ENCODE measurements at places on chromosomes 3 and 15.
A peak's percentile ranks its signal among the peaks of the same experiment; 100 is the strongest.

DNA sequence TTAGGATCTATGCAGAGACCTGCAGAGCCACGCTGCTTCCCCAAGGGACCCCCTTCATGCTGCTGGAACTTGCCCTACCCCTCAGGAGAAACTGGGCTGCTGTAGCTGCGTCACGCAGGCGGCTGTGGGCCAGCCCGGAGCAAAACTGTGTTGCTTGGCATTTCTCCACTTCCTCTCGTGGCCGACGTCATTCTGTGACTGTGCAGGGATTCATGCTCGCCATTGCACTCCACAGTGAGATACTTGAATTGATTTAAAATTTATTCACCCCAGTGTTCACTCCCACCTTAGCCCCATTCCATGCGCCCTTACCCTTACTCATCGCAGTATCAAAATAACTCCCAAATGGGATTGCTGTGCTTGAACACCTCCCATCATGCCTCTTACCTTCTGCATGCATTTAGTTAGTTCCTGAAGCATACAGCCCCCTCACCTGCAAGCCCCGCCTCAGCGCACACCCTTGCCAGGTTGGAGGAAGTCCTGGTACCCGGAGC, 45.7 kb downstream of the TMEM44 start:
- no peak for DNase-seq

GRCh38 chr15:60000824-60001609, 3.1 kb upstream of the FOXB1 start:
- no peak for DNase-seq

DNA sequence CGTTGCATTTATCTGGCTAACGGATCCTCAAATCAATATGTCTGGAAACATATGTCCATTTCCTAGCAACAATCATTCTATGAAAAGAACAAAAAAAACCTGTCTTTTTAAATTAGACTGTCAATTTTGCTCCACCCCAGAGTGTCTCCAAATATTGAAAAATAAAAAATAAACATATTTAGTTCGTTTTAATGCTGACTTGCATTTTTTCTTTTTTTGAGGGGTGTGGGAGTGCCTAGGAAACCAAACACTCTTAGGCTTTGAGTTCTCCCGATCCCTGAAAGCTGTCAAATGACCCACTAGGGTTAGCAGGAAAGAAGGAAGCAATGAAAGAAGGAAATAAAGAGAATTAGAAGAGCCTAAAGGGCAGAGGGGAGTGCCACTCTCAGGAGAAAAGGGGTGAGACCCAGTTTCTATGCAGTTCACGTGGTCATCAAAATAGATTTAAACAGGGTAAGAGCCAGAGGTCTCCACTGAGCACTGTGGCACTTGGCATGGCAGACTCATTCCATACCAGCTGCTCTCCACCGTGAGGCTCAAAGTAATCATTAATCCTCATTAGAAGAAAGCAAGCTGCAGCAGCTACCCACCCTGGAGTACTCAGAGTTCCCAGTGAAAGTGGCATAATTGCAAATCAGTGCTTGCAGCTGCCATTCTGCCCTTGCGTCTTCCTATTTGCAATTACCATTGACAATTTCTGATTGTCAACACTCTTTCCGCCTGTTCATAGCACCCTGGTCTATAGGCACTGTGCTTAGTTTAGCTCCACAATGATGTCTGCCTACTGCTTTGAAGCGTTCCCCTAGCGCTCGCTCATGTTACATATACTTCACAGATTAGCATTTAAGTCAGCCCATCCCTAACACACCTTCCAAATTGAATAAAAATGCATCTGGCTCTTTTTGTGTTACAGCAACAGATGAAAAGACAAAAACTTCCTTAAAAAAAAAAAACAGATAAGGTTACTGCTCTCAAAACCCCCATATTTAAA, 32.3 kb downstream of the PDZRN3 start:
- DNase-seq = no peak

DNA sequence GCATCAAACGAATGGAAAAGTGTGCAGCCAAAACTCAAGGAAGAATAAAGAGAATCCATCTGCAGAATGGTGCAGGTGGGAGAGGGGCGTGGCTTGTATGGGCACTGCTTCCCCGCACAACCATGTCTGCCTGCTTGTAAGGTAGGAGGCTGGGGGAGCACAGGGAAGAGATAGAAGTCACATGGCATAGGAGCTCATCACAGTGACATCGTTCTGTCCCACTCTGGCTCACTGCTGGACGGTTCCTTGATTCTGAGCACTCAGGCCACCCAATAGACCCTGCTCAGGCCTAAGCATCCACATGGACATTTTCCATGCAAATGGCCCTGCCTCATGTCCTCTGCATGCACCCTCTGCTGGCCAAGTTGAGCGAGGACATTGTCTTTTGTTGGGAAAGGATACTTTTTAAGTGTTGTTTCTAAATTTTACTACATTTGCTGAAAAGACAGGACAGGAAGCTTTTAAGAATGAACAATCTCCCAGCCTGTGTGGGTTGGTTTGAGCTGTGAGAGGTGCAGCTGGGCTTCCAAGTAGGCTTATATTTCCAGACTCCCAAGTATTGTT, 3.1 kb downstream of the MYLK start:
- DNase-seq = peak; percentile 19

GRCh38 chr3:61237858-61238257, 13.4 kb downstream of the FHIT start:
- DNase-seq = no peak

DNA sequence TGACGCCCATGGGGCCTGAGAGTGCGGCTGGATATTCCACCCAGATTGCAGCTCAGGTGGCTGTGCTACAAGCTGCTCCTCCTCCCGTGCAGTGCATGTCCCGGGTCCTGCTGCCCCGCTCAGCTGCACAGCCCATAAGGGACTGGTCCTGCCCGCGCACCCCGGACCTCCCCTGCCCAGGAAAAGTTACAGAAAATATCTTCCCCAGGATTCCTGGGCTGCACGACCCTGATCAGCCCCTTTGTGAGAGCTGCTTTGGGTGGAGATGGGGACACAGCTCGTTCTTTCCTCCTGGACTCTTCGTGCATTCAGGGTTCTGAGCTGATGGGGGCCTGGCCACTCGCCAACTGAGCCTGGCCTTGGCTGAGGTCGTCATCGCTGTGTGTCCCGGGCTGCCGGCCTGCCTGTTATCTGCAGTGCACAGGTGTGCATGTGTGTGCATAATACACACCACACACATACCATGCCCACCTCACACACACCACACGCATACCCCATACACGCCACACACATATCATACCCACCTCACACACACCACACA, 28.8 kb downstream of the APBA2 start:
- DNase-seq = no peak

DNA sequence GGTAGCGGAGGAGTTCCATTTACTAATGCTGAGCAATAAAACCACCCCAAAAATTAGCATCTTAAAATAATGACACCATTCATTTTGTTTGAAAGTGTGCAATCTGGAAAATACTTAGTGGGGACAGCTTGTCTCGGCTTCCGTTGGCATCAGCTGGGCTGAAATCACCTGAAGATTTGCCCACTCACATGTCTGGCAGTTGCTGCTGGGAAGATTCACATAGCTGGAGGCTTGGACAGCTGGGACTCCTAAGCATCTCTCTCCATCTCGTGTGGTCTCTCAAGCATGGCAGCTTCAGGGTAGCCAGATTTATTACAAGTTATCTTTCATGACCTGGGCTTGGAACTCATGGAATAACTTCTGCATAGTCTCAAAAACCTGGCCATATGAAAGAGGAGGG, 38.4 kb upstream of the BFSP2 start:
- DNase-seq = no peak

- no peak for DNase-seq
Observed at GRCh38 chr3:117133066-117133465, 423.5 kb downstream of the TUSC7 start.

- no peak for DNase-seq
Observed at GRCh38 chr3:32734756-32735155, 49.8 kb downstream of the CNOT10 start.
